Brain (organoid and tissue), 16 donors: ENCODE measurements at places on chromosomes 4 and X.

GRCh38 chr4:85496126-85496849, 21.3 kb downstream of the ARHGAP24 start:
- DNase-seq: no peak

DNA sequence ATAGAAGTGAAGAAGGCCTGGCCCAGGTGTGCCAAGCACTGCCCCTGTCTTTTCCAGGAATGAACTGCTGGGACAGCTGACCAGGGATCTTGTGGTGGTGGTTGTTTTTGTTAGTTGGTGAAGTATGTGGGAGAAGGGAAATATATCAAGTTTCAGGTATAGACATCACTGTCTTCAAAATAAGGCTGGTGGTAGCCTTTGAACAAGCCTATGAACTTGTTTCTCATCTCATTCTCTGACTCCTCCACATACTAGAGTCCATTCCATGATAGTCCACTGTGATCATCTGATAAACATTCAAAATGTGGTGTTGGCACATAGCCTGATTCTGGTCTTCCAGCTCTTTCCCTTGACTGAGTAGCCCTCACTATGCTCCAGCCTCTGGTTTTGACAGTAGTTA, 303.7 kb downstream of the CAMK2D start:
- DNase-seq: no peak

DNA sequence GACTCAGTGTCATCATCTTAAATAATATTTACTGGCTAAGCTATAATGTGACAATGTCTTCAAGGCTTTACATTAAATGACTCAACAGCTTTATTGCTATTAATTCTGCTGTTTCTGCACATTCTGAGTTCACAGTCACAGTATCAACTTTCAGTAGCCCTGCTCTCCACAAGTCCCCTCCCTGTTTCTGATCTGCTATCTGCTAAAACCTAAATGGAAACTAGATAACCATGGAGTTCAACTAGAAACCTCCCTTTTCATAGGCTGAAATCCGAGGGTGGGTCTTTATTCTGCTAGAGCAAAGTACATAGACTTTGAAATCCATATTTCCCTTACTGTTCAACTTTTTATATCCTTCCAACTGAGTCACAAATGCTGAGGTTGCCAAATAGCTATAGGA, 5.4 kb upstream of the ACE2 start:
- DNase-seq: no peak

DNA sequence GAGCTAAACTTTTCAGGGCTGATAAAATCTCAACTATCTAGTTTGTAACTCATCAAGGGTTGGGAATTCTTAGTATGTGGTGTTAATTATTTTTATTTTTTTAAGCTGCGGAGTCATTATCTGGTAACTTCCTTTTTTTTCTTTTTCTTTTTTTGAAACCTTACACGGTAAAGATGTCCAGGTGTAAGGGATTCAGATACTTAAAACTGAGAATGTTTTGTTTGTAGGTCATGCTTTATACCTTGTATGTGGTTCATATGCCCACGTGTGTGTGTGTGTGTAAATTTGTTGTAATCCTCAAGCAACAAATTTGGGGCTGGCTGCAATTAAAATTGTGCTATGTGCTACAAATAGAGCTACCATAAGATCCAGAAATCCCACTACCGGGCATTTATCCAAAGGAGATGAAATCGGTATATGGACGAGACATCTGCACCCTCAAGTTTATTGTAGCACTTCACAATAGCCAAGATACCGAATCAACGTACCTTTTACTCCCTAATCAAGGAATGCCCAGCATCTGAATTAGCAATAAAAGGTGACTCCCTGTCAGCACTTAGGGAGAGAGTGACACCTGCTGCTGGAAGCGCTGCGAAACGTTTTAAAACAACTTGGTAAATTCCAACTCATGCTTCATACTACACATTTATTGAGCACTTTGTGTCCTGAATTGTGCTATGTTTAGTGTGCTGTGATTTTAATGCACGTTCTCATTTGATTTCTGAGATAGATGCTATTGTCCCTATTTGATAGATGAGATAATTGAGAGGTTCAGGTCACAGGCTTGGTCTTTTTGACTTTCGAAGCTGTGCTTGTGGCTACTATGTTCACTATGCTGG, 16.1 kb downstream of the MSMO1 start:
- DNase-seq: peak; percentile 32

- DNase-seq: no peak
Observed at GRCh38 chr4:153710681-153711080, 26.6 kb downstream of the TLR2 start.

- DNase-seq: no peak
Observed at GRCh38 chr4:123640271-123640670, 243.7 kb downstream of the SPRY1 start.

DNA sequence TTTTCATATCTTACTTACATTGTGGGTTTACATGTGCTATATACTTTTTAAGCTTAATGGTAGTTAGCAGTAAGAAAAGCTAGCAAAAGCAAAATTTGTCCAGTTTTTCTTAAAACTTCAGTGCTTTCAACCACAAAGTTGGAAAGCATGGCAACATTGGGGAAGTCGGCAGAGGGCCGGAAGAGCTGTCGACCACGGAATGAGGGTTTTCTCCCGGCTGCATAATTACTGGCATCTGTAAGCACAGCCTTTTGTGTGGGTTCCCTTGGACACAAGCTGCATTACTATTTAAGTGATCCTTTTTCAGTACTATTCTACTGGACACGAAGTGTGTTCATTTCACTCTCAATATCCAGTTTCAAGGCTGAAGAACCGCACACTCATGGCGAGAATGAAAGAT, 560.4 kb downstream of the ANKRD50 start:
- DNase-seq: no peak

- no peak for DNase-seq
Observed at GRCh38 chr4:138858419-138858818, 157.2 kb upstream of the NOCT start.

DNA sequence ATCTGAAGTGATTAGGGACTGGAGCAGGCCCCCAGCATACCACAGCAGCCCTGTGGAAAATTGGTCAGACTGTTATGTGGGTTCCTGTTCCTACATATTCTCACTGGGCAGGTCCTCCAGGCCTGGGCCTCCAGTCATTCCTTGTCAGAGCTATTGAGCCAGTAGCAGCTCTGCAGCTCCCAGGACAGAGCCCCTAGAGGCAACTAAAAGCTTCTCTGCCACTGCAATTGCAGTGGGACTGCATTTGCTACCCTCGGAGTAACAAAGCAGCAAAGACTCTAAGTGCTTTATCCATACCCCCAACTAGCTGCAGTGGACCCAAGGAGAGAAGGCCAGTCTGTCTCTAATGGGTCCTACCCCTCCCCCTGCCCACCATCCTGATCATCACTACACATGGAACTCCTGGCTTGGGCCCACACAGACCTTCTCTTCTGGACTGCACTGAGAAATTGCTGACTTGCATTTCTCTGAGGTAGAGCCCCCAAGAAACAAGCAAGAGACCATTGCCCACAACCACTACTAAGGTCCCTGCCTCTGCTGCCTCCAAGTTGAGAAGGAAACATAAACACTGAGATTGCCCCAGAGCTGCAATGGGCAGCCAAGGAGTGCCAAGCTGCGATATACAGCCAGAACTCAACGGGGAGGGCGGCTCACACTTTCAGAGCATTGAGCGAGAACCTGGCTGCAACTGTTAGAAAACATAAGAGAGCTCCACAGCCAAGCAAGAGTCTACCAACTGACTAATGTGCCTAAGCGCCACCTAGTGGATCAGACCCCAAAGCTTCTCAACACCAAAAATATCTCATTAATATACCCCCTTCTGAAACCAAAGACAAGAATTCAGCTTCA, 738.7 kb upstream of the NDST4 start:
- DNase-seq: peak; percentile 72

DNA sequence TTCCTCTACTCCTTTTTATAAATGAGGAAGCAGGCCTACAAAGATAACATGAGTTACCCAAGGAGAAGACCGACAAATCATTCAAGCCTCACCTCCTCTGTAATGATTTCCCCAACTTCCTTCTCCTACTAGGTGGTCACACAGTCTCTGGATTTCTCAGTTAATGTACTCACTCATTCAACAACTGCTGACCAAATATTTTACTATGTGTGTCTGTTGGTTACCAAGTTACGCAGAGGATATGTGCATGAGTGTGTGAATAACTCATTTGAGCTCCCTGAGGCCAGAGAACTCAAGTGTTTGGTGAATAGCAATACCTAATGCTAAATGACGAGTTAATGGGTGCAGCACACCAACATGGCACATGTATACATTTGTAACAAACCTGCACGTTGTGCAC, 10.4 kb downstream of the CASK start:
- no peak for DNase-seq

DNA sequence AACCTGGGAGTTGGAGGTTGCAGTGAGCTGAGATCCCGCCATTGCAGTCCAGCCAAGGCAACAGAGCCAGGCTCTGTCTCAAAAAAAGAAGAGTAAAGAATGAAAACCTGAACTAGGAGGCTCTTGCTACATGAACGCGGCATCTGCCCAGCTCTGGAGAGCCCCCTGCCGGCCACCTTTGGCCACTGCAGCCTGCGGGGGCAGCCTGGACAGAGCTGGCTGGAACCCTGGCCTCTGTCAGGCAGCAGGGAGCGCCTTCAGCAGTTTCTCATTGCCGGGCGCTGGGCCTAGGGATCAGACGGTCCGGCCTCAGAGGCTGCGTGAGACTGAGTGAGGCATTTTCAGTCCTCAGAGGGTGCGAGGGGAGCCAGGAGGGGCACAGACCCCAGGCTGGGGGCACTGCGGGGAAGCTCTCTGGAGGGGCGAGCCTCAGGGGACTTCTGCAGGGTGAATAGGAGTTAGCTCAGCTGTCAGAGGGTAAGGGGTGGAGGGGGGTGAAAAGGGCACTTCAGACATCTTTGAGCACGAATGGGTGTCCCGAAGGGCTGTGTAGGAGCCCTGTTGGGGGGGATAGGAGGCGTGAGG, 17.5 kb downstream of the DOK7 start:
- peak; percentile 42 for DNase-seq

- no peak for DNase-seq
Observed at GRCh38 chr4:4887426-4887825, 28.0 kb downstream of the MSX1 start.
